ENCODE measurements at places on chromosomes 7 and 10. TPM values are rescaled to one million over a fixed set of nuclear protein-coding genes. Genes with fewer than 3 reads are reported as not detected.

DNA sequence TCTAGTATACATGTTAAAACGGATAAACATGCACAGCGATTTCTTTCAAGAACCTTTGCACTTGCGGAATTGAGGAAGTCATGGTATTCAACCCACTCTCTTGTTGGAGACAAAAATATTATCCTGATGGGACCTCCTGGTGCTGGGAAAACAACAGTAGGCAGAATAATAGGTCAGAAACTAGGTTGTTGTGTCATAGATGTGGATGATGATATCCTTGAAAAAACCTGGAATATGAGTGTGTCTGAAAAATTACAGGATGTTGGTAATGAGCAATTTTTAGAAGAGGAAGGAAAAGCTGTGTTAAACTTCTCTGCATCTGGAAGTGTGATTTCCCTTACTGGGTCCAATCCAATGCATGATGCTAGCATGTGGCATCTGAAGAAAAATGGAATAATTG, 6.9 kb downstream of the THNSL1 start:
- no peak for DNase-seq

- DNase-seq = no peak
Measured at GRCh38 chr10:51251110-51251509, 176.8 kb downstream of the PRKG1 start.

DNA sequence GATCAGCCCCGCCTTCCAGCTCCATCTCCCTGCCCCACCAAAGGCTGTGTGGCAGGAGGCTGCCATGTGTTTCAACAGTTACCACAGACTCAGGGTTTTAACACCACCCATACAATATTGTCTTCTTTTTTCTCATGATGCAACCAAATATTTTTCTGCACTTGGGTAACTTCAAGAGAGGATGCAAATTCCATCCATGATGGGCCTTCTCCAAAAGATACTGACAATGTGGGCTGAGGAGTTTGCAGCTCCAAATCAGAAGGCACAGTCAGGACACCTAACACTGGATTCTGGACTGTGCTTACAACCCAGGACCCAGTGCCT, 347.9 kb downstream of the GRID1 start:
- no peak for DNase-seq

The AKR1E2 gene
- 7.7 TPM for total RNA-seq

- DNase-seq = peak; percentile 85
Measured at GRCh38 chr7:102122026-102122425, 164.6 kb upstream of the SH2B2 start.

- DNase-seq = no peak
Measured at GRCh38 chr7:116228241-116228640, 17.9 kb downstream of the TES start.

All from fibroblast of villous mesenchyme (primary cell).